ENCODE measurements at places on chromosomes 1 and 21.

GRCh38 chr1:202197653-202198365, 4.2 kb downstream of the LGR6 start:
- DNase-seq = peak; percentile 64

DNA sequence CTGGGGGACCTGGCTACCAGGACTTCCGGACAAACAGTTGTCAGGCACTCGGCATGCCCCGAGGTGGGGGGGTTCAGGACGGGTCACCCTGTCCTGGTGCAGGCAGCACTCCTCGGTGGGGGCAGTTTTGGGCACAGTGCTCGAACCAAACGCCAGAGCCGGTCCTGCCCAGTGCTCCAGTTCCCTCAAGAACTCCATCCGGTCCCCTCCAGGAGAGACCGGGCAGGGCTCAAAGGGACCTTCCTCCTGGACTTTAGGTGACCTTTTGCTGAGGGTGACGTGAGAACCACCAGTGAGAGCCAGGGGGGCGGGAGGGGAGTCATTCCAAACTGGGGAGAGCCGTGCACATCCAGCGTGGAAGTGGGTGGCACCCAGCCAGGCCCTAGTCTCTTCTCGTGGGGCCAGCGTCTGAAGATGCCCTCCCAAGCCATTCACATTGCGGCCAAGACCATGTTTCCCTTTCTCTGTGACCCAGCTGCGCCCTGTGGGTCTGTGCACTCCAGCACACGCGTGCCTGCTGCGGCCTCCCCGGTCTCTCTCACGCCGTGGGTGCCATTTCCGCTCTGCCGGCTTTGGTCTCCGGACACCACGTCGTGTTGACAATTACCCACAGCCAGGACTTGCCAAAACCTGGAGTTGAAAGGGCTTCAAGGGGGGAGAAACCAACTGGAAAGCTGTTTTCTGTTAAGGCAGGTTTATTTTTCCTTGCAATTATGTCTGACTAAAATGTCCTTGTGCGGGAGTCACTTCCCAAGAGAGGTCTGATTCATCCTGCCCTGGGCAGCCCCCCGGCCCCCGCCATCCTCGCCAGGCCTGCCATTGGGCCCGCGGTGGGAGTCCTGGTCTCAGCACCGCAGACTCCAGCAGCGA, 178.8 kb upstream of the ARHGEF16 start:
- DNase-seq = no peak

DNA sequence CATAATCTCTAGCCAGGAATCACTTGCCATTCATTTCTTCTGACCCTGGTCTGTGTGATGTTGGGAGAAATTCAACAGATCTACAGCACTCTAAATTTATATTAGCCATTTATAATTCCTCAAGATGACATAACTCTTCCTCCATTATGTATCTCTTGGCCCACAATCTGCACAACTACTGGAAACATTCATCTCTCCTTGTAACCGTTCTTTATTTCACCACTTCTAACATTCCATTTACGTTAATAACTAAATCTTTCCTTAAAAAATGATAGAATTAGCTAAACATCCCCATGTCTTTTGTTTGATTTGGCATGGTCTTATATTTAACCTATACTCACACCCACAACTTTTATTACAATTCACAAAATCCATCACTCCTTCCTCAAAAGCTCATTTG, 166.0 kb downstream of the COL11A1 start:
- DNase-seq = no peak

- DNase-seq = no peak
Measured at GRCh38 chr1:151143057-151143435, 3.4 kb downstream of the SEMA6C start.

DNA sequence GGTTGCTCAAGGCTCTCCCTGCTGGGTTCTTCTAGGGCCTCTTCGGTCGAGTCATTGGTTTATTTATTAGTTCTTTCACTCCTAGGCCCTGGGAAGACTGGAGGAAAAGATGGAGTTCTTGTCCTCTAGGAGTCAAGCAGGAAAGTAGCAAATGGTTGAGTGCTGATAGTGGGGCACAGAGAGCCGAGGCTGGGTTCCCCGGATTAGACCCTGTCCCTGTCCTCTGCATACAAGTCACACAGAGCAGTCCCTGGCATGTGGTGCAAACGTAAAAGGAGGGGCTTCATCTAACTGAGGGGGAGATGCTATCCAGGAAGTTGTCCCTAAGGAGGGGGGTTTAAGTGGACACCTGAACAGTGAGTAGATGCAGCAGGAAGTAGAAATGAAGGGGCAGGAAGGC, 19.2 kb upstream of the KCNE2 start:
- DNase-seq = no peak

- peak; percentile 83 for DNase-seq
Measured at GRCh38 chr1:172662464-172663109, 3.7 kb downstream of the FASLG start.

DNA sequence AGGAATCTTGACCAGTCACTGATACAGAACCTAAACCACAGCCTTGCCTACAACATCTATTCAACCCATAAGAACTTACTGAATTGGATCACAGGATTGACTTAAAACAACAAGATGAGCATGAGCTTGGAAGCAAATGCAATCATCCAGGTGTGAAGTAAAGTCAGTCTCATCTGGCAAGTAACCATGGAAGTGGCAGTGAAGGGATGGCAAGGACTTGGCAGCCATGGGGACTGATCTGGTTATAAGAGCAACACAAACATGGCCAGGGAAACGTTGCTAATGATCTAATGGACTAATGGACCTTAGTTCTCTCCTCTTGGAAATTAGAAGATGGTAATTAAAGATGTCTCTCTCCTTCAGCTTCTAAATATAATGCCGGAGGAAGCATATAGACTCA, 133.1 kb downstream of the VAV3 start:
- no peak for DNase-seq

DNA sequence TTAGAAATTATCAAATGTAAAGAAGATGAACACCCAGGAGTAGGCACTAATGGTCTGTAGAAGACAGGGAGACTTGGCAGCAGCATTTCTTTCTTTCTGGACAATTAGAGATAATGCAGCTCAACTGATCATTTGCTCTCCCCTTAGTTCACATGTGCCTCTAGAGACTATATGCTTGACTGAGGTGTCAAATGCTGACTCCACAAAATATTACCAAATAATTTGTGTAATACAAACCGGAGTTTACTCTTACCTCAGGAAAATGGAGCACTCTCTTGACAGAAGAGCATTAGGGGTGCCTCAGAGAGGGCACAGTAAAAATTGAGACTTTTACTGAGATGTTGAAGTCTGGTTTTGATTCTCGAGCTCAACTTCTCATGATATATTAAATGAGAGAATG, 131.8 kb downstream of the ATP6V1G3 start:
- DNase-seq = no peak
